ENCODE measurements at places on chromosomes 7 and 10. TPM values are rescaled to one million over a fixed set of nuclear protein-coding genes. Genes with fewer than 3 reads are reported as not detected.

Gene HERPUD2
- 59.2 TPM for total RNA-seq

Gene CUEDC2
- total RNA-seq: 53.2 TPM

Gene MALSU1
- 65.7 TPM for total RNA-seq

Gene AGAP4
- 20.5 TPM for total RNA-seq

DNA sequence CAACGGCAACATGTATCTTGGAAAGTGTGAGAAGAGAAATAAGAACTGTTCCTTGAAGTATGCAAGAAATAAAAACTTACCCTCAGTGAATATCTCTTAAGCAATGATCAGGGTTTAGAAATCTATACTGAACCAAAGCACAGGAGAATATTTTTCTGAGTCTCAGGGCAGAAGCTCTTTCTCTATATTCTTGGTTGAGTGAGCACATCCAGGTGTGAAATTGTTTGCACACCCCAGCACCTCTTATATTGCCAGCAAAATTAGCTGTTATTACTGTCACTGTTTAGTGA lies 8.4 kb downstream of the DLX6 start:
- no peaks in the 10 kb centered on the region for H3K36me3 ChIP-seq
- peaks cover 4% of the 10 kb centered on the region for H3K4me1 ChIP-seq
- H3K27me3 ChIP-seq: peaks cover 52% of the 10 kb centered on the region
- no peak overlapping the region for H3K4me3 ChIP-seq

GRCh38 chr7:43584195-43584586 lies 1.3 kb downstream of the STK17A start:
- no peaks in the 10 kb centered on the region for H3K36me3 ChIP-seq
- H3K4me3 ChIP-seq: peak overlapping the region; percentile 96

- no peak for DNase-seq
- no peaks in the 10 kb centered on the region for H3K27me3 ChIP-seq
Measured at GRCh38 chr7:118061386-118061785, 122.6 kb upstream of the LSM8 start.

Measured in thoracic aorta (tissue), 2 donors.